Activated naive CD4-positive, alpha-beta T cell (primary cell): ENCODE measurements at places on chromosomes 6 and 20.

GRCh38 chr6:37007340-37008043 is 2.0 kb downstream of the FGD2 start:
- no peak for DNase-seq

- no peak for DNase-seq
Measured at GRCh38 chr6:93447874-93448273, 28.5 kb upstream of the EPHA7 start.

GRCh38 chr6:14354919-14355572 is 237.5 kb downstream of the CD83 start:
- DNase-seq = no peak

GRCh38 chr6:159981403-159982245 is 12.7 kb downstream of the IGF2R start:
- DNase-seq = no peak

GRCh38 chr6:162706232-162706631 is 21.3 kb downstream of the PRKN start:
- no peak for DNase-seq

DNA sequence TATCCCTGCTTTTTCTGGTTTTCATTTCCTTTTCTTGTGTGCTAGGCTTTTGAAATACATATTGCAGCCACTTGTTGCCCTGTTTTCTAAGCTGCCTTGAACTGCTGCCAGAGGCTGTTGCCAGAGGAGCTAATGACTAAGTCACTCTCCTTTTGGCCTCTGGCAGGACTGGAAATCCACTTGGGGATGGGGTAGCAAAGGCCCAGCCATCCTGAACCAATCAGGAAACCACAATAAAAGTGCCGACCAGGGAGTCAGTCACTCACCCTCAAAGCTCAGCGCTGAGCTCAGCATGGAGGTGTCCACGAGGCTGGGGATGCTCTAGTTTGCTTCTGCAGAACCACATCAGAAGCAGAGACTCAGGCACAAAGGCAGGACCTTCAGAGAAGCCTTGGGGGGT is 813.0 kb downstream of the DHX35 start:
- DNase-seq = no peak

DNA sequence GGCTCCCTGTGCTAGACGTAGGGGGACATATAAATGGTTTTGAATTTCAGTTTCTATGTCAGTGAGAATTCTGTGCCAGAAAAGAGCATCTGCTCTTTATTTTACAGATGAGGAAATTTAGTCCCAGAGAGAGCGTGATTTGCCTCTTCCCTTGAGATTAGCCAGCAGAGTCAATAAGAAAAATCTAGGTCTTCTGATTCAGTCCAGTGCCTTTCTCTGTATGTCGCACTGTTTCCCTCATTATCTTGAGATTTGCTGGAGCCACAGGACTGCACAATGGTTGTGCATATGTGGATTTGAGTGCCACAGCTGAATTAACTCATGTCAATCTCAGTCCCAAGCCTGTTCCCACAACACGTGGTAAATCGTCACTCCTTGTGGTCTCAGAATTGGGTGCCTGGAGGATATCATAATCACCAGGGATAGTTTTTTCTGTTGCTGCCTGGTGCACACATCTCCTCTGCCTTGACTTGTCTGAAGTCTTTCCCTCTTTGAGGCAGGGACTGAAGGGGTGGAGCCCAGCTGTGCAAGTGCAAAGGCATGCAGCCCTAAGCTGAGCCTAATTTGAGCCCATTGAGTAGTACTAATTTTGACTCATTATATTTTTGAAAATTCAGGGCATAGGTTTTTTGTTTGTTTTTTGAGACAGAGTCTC is 276.7 kb downstream of the SOX4 start:
- DNase-seq = no peak

- DNase-seq = no peak
Measured at GRCh38 chr6:5684320-5685053, 322.2 kb downstream of the NRN1 start.

GRCh38 chr20:58212636-58213035 is 15.8 kb downstream of the ANKRD60 start:
- DNase-seq = no peak

GRCh38 chr6:104684911-104685415 is 174.8 kb downstream of the HACE1 start:
- no peak for DNase-seq

DNA sequence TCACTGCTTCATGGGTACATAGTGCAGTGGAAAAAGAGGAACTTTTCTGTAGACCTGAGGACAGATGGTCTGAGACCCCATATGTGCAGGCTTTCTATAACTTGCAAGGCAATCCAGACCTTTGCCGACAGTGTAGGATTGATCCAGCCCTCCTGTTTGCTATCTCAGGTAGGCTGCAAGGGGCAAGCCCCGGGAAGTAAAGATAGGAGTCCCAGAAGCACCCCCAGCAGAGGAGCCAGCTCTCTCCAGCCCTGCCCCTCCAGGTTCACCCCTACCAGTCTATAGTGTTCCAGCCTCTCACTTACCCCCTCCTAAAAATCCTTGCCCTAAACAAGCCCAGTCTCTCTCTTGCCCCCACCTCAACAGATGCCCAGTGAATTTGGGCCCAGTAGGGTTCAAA is 96.2 kb downstream of the FAXC start:
- no peak for DNase-seq

DNA sequence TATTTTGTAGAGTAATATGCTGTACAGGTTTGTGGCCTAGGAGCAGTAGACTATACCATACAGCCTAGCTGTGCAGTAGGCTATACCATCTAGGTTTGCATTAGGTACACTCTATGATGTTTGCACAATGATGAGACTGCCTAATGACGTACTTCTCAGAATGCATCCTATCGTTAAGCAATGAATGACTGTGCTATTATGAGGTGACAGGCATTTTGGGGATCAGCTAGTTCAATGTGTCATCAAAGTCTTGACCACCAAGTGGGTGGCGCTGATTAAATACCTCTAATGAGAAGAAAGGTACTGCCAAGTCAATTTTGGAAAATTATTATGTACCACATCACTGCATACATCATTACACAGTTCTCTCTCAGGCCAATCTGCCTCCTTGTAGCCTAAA is 190.2 kb downstream of the BACH2 start:
- DNase-seq = no peak
